ENCODE measurements at places on chromosomes 5 and 9. TPM values are rescaled to one million over a fixed set of nuclear protein-coding genes. Genes with fewer than 3 reads are reported as not detected.

Gene TRIM36
- 1.0 TPM for total RNA-seq

Gene BOD1
- total RNA-seq: 95.2 TPM

- DNase-seq: no peak
Observed at GRCh38 chr5:149363936-149364335, 6.1 kb downstream of the PCYOX1L start.

Gene QSOX2
- 39.3 TPM for total RNA-seq

GRCh38 chr5:40631236-40631635 is 48.5 kb upstream of the PTGER4 start:
- DNase-seq: no peak

- no peak for DNase-seq
Observed at GRCh38 chr5:26388976-26389375, 649.4 kb downstream of the CDH9 start.

DNA sequence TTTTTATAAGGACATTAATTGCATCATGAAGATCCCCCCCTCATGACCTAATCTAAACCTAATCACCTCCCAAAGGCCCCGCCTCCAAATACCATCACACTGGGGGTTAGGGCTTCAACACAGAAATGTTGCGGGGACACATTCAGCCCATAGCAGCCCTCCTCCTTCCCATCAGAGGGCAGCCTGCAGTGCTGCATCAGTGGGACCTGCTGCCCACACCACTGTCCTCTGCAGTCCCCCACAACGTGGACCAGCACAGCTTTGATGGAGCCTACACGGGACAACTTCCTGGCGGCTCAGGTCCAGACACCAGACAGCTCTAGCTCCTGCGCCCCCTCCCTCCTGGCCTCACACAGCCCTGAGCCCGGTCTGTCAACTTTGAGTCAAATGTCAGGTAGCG is 70.3 kb downstream of the APTX start:
- no peak for DNase-seq

DNA sequence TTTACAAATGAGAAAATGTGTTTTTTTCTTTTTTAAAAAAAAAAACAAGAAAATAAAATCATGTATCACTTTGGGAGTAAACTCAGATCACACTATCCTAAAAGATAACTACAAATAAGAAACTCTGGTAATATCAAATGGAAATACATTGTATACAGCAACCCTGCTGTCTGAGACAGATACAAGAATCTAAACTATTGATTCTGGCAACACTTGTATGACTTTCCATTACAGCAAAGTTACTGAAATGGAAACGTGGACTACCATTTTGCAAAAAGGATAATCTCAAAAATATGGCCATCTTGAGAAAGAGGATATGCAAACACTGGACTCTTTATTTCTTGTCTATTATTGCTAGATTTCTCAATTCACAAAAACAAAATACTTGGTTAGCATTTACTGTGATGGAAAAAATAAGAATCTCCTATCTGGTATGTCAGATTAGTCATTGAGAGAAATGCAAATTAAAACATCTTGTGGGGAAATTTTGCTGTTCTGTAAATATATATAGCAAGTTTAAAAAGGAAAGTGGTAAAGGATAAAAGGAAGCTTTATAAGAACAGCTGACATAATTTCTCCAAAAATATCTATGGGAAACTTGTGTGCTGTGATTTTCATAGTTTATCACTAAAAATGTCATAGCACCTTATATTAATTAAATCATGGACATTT is 112.9 kb upstream of the FER start:
- DNase-seq: no peak

Gene GALNT12
- 75.9 TPM for total RNA-seq

DNA sequence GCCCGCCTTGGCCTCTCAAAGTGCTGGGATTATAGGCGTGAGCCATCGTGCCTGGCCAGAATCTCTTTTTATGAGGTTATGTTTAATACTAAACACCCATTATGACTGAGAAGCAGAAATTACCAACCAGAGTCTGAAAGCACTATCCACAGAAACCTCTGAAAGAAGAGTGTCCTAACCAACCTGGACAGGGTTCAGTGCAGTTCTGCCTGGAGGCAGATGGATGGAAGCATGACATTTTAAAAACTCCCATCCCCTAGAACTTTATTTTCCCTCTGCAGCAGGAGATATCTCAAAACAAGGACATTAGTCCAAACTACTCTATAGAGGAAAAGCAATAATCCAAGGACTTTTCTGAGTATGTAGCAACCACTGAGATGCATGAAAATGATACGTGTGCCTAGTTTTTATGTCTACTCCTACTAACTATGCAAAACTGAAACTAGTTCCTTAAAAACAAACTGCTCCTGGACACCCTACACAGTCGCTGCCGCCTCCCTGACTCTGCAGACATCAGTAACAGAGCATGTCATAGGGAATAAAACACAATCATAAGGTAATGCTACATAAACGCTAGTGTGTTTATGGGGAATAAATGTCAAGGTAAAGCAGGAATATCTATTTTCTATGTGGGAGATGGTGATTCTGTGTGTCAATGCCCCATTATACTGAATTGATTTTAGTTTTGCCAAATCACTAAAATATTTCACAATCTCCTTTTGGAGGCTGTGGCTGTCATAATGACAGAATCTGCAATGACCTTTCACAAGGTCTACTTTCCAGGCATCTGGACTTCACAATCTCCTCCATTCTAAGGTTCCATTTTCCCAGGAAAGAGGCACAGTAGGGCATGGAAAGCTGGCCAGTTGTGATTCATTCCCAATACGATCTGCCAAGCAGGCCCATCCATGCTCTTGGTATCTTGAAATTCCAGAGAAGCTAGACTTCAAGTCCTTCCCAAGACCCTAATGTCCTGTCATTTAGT is 122.8 kb downstream of the SIL1 start:
- no peak for DNase-seq

Gene DCP2
- total RNA-seq: 24.3 TPM

DNA sequence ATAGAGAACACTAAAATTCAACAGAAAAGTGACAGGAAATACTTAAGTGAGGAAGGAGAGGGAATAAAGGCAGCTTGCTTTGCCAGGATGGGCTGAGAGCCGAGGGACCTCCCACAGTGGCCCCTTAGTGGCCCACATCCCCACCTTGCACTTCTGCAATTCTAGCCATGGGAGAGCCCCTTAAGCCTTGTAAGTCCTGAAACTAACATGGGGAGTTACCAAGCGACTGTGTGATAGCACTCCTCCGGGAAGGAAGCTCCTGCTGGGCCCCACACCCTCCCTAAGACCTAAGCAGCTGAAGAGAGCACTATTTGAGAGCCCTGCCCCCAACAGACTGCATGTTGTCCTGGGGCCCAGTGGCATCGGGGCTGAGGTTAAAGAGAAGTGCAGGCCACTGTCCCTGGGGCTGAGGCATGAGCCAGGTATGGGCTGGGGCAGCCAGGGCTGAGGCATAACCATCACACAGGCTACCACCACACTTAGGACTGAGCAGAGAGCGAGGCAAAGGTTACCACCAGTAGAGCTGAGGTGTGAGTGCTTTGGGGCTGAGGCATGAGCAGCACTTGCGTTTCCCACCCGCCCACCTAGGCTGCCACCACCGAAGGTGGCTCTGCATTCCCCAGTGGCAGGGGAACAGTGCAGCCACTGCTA is 301.8 kb upstream of the TRPC7 start:
- DNase-seq: no peak

- peak; percentile 51 for DNase-seq
Observed at GRCh38 chr5:10760096-10760920, 726 bp downstream of the DAP start.

DNA sequence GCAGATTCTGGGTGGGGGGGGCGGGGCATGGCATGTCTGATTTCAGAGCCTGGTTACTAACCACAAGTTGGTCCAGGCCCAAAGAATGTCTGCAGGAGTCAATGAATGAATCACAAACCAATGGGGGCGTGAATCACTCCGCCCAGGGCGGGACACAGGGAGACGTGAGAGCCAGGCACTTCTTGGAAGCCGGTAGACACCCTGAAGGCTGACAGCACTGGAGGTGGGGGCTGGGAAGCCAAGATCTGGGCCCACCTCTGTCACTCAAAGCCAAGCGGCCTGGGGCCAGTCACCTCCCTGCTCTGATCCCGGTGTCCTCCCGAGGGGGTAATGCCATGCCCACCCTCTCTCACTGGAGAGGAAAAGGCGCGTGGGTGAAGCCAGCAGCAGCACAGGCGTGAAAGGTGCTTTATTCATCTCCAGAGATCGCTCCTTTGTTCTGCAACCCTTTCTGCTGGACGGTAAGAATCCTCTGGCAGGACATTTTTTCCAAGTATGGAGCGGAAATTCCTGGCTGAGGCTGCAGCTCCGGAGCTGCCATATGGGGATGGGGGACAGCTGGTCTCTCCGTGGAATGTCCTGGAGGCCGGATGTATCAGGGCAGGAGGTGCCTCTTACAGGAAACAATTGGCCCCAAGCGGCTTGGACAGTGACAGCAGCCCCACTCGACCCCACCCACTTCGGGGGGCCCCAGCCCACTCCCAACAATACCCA is 85.0 kb downstream of the STK10 start:
- peak; percentile 78 for DNase-seq

- DNase-seq: no peak
Observed at GRCh38 chr5:107437154-107437553, 233.6 kb downstream of the EFNA5 start.

DNA sequence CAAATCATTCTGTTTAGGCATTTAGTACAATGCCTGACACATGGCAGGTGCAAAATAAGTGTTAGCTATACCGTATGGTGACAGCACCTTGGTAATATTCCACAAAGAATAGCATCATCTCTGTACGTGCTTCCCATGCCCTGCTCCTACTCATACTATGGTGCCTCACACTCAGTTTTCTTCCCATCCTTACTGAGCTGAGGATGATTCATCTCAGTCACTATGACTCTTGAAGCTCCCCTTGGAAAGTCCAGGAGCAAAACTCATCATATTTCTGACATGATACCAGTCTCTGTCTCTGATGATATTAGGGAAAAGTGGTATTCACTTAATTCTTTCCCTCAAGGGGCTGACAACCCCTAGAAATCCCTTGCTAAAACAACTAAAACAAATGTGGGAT is 423.3 kb downstream of the EFNA5 start:
- DNase-seq: no peak

Gene AFAP1L1
- total RNA-seq: 3.6 TPM

DNA sequence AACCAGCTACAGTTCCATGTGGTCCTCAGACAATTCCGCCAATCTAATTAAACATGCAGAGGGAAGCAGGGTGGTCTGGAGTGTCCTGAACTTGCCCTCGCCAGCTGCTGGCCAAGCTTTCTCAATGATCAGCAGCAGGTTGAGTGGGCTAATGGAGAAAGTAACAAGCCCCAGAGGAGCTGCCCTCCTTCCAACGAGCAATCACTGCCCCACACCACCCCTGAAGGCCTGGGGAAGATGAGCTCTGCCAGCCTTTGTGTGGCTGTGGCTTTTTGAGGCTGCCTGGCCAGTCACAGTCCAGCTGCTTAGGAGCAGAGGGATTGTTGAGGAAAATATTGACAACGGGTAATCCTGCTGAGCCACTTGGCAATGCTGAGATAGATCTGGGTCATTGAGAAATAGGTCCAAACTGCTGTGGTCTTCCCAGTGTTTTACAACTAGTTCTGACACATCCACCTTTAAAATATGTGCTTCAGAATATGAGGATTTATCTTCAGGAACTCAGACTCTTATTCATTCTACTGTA is 107.3 kb downstream of the CD180 start:
- no peak for DNase-seq

Gene KCNV2
- not detected for total RNA-seq

DNA sequence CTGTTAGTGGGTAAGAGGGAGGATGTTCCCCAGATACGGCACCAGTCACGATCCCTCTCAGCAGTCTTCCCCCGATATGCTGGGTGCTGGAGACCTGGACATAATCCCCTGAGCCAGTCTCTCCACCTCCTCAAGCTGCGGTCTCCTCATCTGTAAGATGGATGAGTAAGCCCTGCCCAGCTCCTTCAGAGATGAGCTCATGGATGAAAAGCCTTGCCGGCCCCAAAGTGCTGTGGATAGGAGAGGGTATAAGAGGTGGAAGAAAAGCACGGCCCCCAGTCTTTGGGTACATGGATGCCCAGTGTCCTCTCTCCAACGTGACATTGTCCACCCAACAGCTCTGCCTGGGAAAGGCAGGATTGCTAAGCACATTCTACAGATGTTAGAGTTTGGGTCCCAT is 4.5 kb downstream of the CAMK2A start:
- no peak for DNase-seq

DNA sequence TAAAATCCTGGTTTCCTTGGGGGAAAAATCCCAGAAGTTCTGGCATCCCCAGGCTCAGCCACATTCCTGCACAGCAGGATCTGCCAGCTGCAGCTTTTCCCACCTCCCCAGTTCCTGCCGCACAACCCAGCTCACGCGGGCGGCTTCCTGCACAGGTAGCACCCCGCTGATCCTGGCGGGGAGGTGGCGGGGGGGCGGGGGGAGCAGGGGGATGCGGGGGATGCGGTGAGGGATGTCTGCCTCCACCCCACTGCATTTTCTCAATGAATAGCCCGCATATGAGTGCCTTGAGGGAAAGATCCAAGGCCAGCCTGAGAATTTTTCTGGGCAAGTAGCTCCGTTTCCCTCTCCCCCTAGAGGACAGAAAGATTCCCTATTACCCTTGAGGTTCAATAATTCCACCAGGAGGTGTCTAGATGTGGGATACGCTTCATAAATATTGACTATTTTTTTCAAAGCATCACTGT is 21.1 kb downstream of the GFPT2 start:
- DNase-seq: no peak

Gene LRRC70
- not detected for total RNA-seq

Data from Caki2 (cell line).